Astrocyte (in vitro differentiated cells and primary cell): ENCODE measurements at places on chromosomes 3 and 15. TPM values are rescaled to one million over a fixed set of nuclear protein-coding genes. Genes with fewer than 3 reads are reported as not detected.

The FETUB gene
- not detected in 2 replicates for total RNA-seq

The TTLL13 gene
- 0.14 TPM in 1 of 2 replicates, not detected in the other for total RNA-seq

DNA sequence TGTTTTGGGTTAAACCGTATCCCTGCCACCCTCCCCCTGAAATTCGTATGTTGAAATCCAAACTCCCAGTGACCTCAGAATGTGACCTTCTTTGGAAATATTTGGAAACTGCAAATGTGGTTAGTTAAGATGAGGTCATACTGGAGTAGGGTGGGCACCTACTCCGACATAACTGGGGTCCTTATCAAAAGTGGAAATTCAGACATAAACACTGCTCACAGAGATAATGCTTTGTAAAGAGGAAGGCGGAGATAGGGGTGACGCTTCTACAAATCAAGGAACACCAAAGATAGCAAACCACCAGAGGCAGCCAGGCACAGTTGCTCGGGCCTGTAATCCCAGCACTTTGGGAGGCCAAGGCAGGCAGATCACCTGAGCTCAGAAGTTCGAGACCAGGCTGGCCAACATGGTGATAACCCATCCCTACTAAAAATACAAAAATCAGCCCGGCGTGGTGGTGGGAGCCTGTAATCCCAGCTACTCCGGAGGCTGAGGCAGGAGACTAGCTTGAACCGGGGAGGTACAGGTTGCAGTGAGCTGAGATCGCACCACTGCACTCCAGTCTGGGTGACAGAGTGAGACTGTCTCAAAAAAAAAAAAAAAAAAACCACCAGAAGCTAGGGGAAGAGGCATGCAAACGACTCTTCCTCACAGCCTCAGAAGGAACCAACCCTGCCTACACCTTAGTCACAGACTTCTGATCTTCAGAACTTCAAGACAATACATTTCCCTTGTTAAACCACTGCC, 51.1 kb upstream of the CHD2 start:
- DNase-seq, result peak; percentile 94

DNA sequence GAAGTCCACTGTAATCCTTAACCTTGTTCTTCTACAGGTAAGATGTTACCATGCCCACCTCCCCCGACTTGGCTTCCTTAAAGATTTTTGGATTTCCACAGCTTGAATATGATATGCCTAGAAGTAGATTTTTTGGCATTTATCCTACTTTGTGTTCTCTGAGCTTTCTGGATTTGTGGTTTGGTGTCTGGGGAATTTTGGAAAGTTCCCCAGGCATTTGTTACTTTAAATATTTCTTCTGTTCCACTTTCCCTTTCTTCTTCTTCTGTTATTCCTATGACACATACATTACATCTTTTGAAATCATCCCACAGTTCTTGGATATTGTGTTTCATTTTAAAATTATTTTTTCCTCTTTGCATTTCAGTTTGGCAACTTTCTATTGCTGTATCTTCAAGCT, 122.1 kb upstream of the TMEM108 start:
- peak; percentile 6 for DNase-seq

- DNase-seq, result peak; percentile 100
Observed at GRCh38 chr15:92803852-92804609, 96.1 kb upstream of the CHD2 start.

DNA sequence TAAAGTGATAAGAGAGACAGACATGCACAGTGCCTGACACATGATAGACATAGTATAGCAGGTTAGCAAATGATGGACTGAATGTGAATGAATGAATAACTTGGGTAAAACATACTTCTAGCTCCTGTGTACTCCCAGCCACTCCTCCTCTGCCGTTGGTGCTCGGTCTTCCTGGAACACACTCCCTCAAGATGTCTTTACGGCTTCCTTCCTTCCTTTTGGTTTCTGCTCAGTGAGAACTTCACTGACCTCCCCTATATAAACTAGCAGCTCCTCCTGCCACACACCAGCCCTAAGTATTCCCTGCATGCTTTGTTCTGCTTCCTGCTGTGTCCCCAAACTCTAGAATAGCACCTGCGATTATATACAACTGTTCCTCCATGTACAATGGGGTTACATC, 50.2 kb downstream of the RAD54L2 start:
- DNase-seq, result no peak
